ENCODE measurements at places on chromosomes 16 and 17.

DNA sequence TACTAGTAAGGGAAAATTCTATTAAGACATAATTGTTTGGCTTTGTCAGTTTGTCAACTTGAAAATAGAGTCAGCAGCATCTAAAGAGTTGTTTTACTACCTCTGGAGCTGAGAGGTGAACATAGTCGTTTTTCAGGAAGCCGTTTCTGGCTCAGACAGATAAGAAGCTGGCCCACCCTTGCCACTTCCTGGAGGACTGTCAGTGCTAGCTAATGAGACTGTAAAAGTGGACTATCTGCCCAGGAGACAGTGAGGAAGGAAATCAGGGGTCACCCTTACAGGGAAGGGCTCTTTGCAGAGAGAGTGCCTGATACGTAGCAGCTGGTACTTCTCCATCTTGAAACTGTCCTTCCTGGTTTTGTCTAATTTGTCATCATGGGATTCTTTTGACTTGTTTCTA lies 328.7 kb downstream of the WWOX start:
- DNase-seq = no peak

- no peak for DNase-seq
Measured at GRCh38 chr16:75048530-75048929, 49.7 kb downstream of the ZNRF1 start.

- no peak for DNase-seq
Measured at GRCh38 chr17:5592382-5592781, 8.1 kb upstream of the NLRP1 start.

GRCh38 chr16:83268169-83268568 lies 539.6 kb upstream of the HSBP1 start:
- no peak for DNase-seq

- DNase-seq = no peak
Measured at GRCh38 chr16:1024138-1024537, 42.6 kb downstream of the SOX8 start.

GRCh38 chr16:57107321-57107922 lies 15.0 kb downstream of the CPNE2 start:
- DNase-seq = no peak

GRCh38 chr17:72004011-72004427 lies 116.8 kb upstream of the SOX9 start:
- no peak for DNase-seq

DNA sequence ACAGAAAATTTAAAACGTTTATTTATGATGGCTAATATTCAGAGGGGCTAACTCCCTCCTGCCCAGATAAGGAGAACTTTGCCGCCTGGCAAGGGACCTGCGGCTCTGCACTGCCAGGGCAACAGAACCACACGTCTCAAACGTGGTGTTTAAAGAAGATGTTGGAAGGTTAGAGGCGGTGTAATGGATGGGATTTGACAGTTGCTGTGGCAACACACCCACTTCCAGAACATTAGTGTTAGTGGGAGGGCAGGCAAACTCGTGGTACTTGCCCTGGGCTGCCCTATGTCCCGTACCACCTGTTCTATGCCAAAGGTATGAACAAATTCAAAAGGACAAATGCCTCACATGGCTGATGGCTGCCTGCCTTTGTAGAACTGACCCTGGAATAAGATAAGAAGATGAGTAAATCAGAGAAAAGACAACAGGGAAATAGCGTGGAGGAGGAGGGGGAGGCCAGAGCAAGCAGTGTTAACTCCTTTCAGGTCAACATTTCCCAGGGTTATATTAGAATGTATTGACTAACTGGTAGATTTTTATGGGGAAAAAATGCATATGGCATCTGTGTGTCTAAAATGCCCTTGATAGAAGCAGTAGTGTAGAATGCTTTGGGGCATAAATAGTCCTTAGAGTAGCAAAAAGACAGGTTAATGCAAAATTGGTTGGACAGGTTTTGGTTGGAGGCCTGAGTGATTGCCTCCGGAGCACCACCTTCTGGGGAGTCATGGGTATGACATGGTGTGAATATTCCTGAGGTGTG lies 30.8 kb downstream of the HLF start:
- peak; percentile 15 for DNase-seq

- no peak for DNase-seq
Measured at GRCh38 chr16:74024953-74025352, 271.7 kb upstream of the PSMD7 start.
